ENCODE measurements at places on chromosomes 4 and X.
A peak's percentile ranks its signal among the peaks of the same experiment; 100 is the strongest.

DNA sequence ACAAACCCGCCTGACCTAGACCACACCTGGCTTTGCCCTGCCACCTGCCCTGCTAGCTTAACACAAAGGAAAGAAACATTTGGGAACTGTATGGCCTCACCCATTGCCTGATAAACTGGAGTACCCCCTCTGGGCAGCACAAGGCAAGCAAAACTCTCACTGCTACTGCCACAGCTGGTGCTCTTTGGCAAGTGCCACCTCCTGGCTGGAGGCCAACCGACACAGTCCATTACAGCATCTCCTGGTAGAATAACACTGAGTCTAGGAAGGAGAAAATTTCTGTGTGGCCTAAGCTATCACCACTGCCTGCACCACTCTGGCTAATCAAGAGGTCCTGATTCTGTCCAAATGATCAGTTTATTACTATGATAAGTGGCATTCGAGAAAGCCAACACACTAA is 18.9 kb upstream of the SPANXN3 start:
- DNase-seq: no peak

DNA sequence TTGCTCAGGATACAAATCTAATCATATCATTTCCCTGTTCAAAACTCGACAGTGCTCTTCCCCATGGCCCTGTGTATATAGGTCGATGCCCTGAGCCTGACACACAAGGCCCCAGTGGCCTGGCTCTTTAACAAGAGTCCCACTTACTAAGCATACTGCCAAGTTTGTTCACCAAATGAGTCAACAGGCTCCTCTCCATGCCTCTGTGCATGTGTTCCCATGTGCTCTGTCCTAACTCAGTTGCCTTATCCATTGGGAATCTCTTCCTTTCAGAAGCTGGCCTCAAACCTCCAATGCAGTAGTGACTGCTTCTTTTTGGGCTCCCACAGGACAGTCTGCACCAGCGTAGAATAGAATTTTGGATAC is 18.9 kb upstream of the CXCR3 start:
- DNase-seq: no peak

DNA sequence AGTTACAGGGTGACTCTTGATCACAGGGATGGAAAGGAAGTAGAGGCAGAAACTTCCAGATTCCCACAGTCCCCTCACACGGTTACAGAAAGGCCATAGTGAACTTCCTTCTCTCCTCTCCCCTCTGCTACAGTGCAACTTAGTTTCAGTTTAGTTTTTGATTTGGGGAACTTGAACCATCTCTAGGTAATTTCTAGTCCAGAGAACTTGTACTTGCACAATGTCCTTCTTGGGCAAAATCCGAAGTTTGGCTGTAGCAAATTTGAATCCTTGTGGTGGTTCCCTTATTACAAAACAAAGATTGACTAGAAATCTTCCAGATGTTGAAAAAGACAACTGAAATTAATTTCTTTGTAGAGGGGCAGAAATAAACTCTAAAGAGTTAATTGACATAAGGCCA is 1.2 kb upstream of the BLTP1 start:
- no peak for DNase-seq

GRCh38 chr4:67207941-67208441 is 337.3 kb downstream of the CENPC start:
- no peak for DNase-seq

- no peak for DNase-seq
These were observed 236.4 kb downstream of the PDGFC start for GRCh38 chr4:156734965-156735895.

DNA sequence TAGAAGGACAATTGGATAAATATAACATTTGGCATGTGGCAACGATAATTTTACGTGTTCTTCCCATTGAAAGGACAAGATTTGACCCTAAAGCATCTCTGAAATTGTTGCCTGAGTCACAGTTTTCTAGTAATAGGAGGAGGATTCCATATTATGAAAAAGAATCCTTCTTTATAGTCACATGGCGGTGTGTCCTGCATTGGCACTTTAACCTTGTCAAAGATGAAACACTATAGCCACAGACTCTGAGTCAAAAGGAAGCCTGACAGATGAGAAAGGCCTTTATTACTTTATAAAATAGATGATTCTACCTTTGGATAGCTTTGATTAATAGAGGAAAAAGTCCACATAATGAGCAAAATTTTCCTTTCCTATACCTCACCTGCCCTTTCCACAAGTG is 11.5 kb downstream of the LNX1 start:
- DNase-seq: no peak

GRCh38 chr4:88320780-88321373 is 36.5 kb upstream of the PPM1K start:
- no peak for DNase-seq

- DNase-seq: no peak
These were observed 119.3 kb downstream of the VSIG4 start for GRCh38 chrX:65920620-65921019.

DNA sequence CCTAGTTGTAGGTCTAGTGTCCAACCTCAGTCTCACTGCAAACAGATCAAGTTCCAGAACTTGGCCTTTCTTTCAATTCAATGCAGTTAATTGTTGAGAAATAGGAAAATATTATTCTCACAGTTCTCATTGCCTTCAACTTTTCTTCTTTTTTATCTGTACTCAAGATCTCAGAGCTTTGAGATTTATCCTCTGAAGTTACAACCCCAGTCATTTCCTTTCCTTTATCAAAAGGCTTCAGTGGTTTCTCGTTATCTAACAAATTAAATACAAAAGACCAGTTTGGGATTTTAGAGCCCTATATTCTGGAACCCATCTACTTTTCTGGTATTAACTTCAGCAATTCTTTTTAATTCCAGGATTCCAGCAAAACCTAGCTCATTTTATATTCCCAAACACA is 130.2 kb downstream of the TMA16 start:
- no peak for DNase-seq

DNA sequence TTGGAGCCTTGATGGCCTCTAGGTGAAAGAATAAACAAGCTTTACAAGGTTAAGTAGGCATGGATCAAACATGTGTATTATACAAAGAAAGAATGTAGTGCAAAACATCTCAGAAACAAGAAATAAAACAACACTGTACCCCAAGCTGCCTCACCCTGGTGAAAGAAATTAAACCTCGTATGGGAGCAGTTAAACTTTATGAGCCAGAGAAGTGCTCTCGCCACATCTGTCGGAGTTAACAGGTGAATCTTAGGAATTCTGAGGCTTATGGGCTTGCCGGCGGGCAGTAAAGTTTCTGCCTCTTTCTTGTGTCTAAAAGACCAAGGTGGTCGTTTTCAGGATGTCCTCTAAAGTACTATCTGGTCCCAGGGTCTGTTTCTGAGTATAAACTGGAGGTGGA is 34.0 kb upstream of the ARSH start:
- DNase-seq: no peak

- peak; percentile 7 for DNase-seq
These were observed at the start of gene PORCN for GRCh38 chrX:48508400-48509244. PORCN (plus strand) TSS chrX:48508992; CDS start chrX:48509821, 829 bp downstream.

- no peak for DNase-seq
These were observed 658 bp downstream of the SCOC start for GRCh38 chr4:140374130-140374477.

DNA sequence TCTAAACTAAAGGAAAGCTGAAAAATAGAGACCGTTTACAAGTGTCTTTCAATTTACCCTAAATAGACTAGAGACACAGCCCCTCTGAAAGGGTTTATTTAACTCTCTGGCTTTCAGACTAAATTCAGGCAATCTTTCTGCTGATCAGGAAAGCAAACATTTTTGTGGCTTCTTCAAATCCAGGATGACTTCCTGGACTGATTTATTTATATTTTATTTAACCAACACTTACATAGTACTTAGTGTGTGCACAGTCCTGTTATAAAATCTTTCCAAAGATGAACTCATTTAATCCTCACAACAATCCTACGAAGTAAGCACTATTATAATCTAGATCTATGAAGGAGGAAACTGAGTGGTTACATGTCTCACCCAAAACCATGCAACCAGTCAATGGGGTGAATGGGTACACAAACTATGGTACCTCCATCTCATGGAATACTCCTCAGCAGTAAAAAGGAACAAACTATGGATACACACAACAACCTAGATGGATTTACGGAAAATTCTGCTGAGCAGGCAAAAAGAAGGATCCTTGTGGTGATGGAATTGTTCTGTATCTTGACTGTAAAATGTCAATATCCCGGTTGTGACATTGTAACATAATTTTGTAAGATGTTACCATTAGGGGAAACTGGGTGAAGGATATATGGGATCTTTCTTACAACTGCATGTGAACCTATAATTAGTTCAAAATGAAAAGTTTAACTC is 64.1 kb upstream of the MAMLD1 start:
- DNase-seq: no peak

GRCh38 chrX:150715184-150715583 is 22.0 kb downstream of the MTMR1 start:
- no peak for DNase-seq

DNA sequence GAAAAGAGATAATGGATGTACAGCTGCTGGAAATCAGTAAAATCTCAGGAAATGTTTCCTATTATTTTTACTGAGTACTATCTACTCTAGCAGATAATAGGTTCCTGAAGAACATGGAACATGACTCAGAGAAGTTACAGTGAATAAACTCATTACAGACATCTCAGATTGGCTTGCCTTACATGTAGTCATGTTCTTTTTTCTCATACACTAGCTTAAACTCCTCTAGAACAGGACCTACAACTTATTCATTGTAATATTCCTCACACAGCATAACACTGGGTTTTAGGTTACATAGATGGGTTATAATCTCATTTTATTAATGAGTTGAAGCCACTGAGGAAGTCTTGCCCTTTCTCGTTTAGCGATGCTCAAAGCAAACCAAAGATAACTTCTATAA is 86.9 kb upstream of the BMP2K start:
- DNase-seq: no peak

DNA sequence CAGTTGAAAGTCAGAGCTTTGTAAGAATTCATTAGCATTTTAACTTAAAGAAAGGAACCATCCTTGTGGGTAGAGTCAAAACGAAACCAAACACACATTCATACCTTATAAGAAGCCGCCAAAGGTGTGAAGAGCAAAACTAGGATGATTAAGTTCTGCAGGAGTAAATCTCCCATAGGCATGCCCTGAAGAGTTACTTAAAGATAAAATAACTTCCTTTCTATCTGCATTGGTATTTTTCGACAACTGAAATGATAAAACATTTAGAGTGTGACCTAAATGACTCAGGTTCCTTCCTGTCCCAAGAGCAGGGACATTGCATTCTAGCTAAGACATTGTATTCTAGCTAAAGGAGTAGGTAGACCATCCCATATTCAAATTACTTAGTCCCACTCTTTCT is 75.3 kb downstream of the BCOR start:
- DNase-seq: no peak

- no peak for DNase-seq
These were observed 391.2 kb downstream of the ANKRD50 start for GRCh38 chr4:124321364-124321763.

GRCh38 chr4:660401-660800 is 13.7 kb downstream of the ATP5ME start:
- no peak for DNase-seq

GRCh38 chr4:94892051-94892450 is 134.3 kb downstream of the BMPR1B start:
- DNase-seq: no peak

DNA sequence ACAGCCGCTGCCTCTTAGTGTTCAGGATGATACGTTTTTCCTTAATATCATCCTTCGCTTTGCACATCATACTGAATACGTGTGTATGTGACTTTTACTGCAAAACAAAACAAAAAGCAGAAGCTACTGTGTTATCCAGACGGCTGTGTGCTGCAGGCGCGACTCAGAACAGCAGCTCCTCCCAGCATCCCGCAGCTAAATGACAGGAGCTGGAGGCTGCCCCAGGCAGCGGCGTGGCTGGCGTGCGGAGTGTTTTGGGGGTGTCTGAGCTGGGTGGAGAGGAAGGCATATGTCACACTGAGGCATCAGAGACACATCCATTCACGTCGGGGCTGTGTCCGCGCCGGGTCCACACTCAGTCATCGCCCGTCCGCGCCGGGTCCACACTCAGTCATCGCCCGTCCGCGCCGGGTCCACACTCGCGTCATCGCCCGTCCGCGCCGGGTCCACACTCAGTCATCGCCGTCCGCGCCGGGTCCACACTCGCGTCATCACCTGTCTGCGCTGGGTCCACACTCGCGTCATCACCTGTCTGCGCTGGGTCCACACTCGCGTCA is 16.6 kb downstream of the PCGF3 start:
- DNase-seq: no peak

GRCh38 chrX:1466232-1466661 is 13.5 kb upstream of the ASMTL start:
- no peak for DNase-seq

DNA sequence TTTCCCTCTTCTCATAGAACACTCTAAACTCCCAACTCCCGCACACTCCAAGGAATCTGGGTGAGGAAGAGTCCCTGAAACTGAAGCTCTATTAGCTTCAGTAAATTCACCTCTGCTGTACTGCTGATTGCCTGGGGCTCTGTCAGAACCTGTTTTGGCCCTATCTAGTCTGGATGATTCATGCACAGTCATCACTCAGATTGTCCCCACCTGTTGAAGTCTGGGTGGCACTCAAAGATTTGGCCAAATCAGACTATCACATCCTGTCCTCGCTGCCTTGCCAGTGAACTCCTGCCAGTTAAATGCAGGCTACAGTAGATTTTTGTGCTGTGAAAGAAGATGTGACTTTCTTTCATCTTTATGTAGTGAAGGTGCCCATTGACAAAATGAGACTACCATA is 63.5 kb upstream of the EMCN start:
- no peak for DNase-seq

DNA sequence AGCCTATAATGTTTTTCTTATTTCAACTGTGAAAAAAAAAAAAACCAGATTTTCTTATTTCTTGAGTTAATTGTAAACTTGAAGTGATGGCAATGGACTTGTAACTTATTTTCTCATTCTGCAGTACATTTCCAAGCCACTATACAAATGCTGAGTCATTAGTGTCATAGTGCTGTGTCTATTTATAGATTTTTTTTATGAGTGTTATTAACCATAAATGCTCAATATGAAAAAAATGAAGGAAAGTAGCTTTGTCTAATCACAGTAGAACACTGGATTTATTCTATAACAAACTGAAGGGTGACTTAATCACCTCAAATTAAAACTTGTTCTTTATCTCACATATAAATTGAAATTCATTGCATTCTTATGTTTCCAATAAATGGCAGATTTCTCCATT is 718.6 kb downstream of the CCSER1 start:
- DNase-seq: no peak

GRCh38 chr4:2923141-2923551 is 40.1 kb downstream of the NOP14 start:
- DNase-seq: no peak

GRCh38 chr4:54225598-54226403 is 3.3 kb upstream of the PDGFRA start:
- DNase-seq: no peak

- no peak for DNase-seq
These were observed 10.7 kb downstream of the SMAD1 start for GRCh38 chr4:145492376-145492775.

DNA sequence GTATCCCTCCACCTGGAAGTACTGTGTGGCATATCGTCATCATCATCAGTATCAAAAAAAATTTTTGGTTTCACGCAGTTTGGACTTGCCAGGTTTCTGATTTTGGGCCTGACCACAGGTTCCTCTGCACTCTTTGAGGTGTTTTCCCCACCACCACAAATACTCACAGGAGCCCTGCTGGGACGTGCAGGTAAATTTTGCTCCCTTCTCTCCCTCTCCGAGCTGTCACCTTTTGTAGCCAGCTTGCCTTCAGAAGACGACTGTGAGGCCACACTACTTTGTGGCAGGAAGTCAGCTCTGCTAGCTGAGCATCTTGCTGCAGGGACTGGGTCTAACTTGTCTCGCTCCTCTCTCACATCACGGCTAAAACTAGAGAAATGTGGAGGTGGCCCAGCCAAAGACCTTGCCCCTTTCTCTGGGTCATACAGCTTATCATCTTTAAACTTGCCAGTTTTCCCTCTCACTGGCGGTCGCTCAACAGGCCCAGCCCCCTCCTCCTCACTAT is 2.8 kb downstream of the PJA1 start:
- no peak for DNase-seq

Data from DMS79 (cell line).